ENCODE measurements at places on chromosomes 12 and 14.
A peak's percentile ranks its signal among the peaks of the same experiment; 100 is the strongest.

DNA sequence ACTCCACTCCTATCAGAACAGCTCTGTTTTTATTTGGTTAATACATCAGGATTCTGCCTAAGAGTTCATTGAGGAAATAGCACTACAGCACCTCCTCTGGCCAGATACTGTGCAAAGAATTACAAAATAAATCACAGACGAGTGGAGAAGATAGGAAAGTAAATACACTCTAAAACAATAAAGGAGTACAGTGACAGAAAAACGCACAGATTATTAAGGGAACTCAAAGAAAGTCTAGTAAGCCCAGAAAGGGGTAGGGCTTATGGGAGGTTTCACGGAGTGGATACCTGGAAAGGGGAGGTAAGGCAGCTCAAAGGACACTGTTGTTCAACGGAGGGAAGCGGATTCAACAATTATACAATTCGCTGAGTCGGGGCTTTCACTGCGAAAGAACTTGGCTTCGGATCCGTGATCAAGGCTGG is 5.5 kb downstream of the OR10AD1 start:
- ATAC-seq: peak; percentile 67

DNA sequence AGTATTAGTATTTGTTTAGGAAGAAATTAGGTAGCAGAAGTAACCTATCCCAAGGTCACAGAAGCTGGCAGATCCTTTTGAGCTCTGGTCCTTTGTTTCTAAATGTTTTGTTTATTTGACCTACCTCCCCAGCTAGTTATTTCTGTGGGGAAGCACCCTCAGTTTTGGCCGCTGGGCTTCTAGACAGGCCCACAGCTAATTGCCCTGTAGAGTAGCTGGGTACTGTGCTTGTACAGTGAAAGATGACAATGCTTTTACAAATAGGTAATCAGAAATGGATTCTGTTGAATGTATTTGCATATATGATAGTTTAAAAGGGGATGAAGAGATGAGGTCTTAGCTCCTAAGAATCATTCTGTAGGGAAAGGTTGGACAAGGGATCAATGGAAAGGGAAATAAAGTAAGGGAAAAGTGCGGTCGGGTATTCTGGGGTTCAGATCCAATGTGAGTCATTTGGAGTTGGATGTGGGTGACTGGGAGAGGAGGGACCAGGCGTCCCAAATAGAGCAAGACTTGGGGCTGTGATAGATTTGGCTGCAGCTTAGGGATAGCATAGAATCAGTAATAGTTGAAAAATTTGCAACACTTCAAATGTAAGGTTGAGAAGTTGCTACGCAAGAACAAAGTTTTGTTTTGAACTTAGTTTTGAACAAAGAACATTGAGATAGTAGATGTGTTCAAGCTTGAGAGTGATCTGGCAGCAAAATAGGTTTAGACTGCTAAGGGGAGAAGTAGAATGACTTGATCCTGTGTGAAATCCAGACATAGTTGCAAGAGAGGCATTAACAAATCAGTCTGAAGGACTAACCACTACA is 3.6 kb downstream of the NUDT4 start:
- ATAC-seq: no peak

DNA sequence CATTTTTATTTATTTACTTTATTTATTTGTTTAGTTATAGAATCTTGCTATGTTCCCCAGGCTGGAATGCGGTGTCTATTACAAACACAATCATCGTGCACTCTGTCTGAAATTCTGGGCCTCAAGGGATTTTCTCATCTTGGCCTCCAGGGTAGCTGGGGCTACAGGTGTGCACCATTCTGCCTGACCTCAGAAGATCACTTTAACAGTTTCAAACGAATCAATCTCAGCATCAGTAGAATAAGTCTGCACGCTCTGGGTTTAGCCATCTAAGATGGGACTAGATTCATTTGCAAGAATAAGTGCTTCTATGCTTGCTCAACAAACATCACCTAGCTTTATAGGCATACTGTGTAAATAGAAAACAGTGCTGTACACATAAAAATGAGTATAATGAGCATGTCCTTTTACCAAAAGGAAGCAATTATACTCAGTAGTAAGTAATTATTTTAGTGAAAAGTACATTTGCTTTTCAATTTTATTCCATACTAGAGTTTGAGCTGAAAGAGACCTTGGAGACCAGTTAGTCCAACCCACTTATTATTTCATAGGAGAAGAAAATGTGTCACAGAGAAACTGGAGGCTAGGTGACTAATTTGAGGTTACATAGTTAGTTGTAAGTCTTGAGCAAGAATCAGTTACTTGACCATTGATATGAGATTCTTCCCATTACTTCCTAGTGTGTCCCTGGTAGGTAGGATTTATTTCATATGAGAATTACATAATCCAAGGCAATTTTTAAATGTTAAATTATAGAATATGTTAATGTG is 456.5 kb upstream of the LMO3 start:
- no peak for ATAC-seq

GRCh38 chr12:6424866-6425265 is 19.9 kb upstream of the CD27 start:
- no peak for ATAC-seq

GRCh38 chr14:34912182-34912581 is 37.0 kb upstream of the BAZ1A start:
- ATAC-seq: peak; percentile 39

DNA sequence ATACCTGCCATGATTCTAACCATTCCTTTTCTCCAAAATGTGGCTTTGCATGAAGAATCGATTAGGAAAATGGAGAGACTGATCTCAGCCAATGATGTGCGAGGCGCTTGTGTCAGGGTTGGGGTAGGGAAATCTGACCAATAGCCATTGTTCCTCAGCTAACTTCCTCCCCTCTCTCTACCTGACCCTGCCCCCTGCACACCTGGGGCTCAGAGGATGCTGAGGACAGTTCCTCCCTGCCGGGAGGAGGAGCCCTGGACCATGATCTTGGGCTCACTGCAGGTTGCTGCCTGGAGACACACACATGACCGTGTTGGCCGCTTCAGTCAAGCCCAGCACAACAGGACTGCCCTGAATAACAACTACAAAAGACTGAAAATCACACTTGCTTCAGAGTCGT is 119.8 kb upstream of the SFSWAP start:
- ATAC-seq: no peak

DNA sequence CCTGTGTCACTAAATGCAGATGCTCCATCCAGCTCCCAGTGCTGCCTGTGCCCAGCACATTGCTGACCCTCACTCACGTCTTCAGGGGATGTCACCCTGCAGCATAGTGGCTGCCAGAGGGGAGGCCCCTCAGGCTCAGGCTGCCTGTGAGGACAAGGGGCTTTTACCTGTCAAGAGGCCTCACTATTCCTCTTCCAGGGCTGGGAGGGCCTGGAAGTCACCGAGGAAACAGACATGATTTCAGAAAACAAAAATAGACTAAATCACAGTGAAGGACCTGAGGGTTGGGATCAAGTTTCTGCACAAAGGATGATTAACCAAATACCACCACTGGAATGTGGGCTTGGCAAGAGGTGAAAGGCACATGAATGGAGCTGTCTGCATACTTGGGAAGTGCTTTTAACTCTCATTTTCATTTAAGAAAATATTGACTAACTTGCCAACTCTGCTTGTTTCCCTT is 1202.3 kb downstream of the BCL11B start:
- ATAC-seq: no peak

DNA sequence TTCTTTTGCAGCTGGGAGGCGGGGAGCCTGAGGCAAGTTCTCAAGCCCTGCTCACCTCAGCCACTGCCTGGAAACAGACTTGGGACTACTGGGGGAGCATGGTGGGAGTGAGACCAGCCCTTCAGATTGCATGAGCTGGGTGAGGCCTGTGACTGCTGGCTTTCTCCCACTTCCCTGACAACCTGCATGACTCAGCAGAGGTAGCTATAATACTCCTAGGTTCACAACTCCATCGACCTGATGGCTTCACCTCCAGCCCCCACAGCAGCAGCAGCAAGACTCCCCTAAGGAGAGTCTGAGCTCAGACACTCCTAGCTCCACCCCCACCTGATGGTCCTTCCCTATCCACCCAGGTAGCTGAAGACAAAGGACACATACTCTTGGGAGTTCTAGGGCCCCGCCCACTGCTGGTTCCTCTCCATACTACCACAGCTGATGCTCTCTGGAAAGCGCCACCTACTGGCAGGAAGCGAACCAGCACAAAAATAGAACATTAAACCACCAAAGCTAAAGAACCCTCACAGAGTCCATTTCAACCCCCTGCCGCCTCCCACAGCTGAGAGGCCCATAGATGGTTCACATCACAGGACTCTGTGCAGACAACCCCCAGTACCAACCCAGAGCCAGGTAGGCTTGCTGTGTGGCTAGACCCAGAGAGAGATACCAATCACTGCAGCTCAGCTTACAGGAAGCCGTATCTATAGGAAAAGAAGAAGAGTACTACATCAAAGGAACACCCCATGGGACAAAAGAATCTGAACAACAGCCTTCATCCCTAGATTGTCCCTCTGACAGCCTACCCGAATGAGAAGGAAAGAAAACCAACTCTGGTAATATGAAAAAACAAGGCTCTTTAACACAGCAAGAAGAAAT is 68.7 kb downstream of the RPAP3 start:
- no peak for ATAC-seq

DNA sequence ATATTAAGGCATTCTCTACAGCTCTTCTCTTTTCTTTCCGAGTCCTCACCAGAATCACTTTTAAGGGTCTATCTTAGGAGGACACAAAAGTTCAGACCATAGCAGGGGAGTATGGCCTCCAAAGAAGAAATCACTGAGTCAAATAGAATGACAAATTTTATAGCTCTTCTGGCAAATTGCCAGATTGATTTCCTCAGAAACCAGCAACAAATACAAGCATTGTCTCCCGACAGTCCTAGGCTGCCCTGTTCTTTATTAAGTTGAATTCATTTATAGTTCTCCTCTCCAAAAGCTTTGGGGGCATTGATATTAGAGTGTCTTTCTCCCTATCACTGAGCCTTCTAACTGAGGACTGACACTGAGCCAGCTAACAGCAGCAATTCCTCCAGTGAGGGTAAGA is 156.4 kb upstream of the FRMD6 start:
- ATAC-seq: no peak

DNA sequence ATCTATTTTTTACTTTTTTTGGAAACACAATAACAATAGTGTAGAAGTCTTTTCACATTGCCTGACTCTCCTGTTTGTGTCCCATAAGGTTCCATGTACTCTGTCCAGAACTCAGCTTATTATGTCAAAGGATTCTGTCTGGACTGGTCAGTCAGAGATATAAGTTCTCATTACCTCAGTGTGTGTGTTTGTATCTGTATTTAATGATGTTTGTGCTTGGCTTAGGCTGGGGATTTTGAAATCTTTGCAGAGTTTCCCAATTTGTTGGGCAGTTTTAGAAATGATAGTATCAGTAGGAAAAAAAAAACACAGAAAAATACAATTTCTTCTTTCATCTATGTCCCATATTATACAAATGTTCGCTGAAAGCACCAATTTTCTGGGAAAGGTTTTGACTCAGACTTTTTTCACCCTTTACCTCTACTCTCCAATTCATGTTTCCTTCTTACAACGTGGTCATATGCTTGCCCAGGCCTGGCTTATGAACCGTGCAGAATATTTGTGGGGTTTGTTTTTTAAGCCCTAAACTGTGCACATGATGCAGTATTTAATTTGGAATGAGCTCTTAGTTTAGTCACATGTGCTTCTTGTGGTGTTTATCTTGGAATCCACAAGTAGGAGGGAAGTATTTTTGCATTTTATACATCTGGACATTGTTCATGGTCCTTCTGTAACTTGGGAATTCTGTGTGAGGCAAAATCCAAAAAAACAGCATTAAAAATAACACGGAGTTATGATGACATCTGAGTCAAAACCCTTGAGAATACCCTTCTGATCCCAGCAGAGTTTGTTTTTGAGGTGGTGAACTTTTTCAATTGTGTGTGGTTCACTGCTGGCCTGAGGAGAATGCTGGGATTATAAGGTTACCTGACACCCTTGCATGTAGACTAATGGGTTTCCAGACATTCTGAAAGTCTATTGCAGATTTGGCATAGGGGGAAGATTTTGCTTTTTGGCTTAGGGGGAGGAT is 121.2 kb downstream of the RAD51B start:
- ATAC-seq: peak; percentile 69

GRCh38 chr12:5440978-5441377 is 9.1 kb downstream of the NTF3 start:
- no peak for ATAC-seq

DNA sequence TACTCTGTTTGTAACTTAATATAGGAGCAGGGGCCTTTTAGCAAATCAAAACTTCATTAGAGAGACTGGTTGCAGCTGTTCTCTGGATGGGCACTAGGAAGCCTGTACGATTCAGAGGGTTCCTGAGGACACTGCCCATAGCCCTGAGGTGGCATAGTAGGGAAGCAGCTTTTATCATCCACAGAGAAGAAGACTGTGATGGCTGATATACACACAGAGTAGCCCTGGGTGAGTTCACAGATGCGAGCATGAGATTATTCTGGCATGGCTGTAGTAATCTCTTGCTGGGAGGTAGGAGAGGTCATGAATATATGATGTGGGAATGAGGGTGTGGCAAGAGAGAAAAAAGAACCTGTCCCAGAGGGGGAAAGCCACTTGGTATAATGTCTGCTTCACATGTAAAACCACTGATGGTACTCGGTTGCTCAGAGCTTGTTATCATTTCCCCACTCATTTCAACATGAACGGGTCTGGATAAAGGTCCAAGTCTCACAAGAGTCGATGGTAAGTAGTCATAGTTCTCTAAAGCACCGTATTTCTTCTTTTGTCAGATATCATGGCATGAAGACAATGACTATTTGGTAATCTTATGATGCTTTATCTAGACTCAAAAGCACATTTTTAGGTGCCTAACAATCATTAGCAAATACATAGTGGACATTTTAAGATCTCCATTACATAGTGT is 52.0 kb downstream of the PEBP1 start:
- peak; percentile 11 for ATAC-seq

DNA sequence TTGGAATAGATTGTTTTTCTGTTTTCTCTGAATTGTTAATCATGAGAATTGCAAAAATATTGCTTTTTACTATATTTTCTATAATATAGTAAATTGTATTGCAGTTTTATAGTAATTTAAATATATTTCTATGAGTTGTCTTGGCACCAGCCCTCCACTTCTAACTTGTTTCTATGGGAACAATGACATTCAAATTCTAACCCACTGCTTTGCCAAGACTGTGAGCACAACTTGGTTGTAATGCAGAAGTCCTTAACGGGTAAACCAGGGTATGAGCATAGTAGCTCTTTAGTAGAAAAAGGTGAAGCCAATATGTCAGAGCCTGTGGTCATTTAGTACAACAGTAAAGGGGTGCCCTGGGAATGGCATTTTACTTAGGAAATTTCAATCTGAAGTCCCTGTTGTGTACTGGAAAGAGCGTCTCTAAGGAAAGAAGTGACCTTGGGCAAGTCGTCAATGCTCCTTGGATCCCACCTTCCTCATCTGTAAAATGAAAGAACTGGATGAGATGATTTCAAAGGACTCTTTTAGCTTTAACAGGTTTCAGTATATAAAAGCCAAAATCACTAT is 283.3 kb downstream of the ATP23 start:
- ATAC-seq: no peak
